ENCODE measurements at places on chromosomes 1 and 21. TPM values are rescaled to one million over a fixed set of nuclear protein-coding genes. Genes with fewer than 3 reads are reported as not detected.
A peak's percentile ranks its signal among the peaks of the same experiment; 100 is the strongest.

- DNase-seq: no peak
Measured at GRCh38 chr1:29083317-29084195, 40.1 kb downstream of the TMEM200B start.

GRCh38 chr21:32155226-32155625, 123.6 kb downstream of the MIS18A start:
- DNase-seq: no peak

DNA sequence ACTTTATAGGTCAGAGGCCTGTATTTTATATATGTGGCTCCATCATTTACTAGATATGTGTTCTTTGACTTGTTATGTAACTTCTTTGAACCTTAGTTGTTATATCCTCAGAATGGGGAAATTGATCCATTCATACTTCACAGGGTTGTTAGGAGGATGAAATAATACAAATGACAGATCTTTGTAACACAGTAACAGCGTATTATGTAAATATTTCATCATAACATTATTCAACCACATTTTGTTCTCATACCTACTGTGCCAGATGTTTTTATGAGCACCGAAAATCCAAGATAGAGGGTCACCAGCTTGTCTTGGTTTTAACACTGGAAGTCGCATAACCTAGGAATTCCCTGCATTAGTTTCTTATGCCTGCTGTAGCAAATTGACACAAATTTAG, 3.3 kb downstream of the SUCO start:
- DNase-seq: no peak

DNA sequence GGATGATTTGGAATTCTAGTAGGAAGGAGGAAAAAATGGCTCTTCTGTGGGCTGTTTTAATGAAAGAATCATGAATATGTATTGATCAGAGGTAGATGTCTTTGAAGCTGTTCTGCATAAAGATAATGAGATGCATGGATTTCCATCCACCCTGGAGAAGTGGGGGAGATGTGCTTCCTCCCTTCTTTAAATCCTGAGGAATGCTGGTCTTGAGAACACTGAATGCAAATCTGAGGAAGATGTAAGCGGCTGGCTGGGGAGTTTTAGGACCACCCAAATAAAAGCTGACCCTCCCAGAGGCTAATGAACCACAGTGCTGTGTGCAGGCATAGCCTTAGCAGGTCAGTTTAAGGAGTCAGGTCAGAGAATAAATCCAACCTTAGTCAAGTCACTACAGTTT, 37.3 kb downstream of the ZMYND12 start:
- DNase-seq: no peak

DNA sequence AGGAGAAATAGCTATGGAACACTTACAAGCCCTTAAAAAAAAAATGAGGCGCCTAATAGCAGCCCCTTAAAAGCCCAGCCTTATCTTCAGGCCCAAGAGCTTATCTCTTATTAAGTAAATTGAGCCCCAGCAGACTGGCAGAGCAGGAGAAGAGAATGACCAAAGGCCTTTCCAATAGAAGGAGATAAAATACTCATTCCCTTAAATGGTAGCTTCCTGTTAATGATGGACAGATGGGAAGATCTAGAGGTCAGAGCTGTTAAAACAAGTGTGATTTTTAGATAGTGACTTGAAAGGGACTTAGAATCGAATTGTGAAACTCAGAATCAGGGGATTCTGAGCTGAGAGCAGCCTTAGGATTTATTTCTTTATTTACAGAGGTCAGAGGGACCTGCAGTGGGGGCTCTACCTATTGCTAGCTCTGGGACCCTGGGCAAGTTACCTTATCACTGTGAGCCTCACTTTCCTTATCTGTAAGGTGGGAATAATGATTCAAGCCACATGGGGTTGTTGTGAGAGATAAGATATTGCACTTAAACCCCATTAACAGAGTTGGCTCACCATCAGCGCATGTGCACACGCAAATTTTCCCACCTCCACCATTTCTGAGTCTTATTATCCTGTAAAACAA, 101.3 kb upstream of the C8B start:
- DNase-seq: no peak

GRCh38 chr1:73604739-73605138, 593.2 kb downstream of the LRRIQ3 start:
- DNase-seq: no peak

NBPF20 gene
- total RNA-seq: 3.3 TPM

DNA sequence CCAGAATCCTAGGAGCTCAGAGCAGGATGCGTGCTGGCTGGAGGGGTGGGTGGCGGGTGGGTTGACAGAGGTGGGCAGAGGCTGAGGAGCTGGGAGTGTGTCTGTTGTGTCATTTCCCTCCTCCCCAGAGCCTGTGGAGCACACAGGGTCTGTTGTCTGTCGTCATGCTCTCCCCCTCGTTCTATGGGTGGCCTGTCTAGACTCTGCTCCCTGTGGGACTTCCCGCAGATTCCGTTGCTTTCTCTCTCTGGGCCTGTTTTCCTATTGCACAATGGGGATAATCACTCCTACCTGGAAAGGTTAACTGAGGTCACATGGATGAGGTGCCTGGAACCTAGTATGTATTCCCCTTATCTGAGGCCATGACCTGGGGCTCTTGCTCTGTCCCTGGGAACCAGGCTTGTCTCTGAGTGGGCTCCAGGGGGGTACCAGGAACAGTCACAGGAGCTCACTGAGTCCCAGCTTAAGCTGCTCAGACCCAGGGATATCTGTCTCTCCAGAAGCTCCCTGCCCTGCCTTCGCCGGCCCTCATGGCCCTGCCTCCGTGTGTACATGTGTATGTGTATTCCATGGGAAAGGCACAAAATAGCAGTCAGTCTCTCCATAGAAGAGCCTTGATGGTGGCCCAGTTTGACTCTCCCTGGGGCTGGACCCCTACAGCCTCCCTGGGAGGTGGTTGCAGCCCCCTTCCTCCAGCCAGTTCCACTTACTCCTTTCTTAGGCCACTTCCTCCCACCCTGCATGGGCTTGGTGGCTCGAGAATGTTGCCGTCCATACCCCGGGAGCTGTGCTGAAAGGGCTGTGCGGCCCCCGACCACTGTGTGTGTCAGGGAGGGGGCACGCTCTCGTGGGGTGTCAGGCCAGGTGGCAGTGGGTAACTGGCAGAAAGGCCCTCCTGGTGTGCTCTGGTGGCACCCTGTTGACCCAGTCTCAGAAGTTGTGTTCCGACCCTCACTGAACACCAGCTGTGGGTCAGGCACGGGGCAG, 17.9 kb downstream of the PTPRF start:
- DNase-seq: no peak

NEK2 gene
- 58.6 TPM for total RNA-seq

JAK1 gene
- total RNA-seq: 90.9 TPM

DNA sequence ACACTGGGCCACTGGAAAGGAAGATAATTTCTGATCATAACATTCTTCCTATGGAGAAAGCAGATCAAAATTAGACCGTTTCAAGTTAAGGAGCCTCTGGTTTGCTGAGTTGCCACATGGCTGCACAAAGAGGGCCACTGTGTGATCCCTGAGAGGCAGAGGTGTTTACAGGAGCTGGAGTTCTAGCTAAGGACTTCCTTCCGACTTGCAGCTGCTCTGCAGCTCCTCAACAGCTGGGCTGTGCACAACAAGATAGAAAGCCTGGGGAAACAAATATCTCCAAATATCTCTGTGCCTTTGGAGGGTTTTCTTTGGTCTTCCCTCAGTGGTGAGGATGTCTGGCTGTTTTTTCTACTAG, 26.8 kb downstream of the GADD45A start:
- DNase-seq: no peak

EBNA1BP2 gene
- 150 TPM for total RNA-seq

GRCh38 chr1:214550857-214551435, 456 bp downstream of the PTPN14 start:
- DNase-seq: peak; percentile 42

- DNase-seq: no peak
Measured at GRCh38 chr1:227401562-227402342, 83.5 kb upstream of the CDC42BPA start.

- DNase-seq: no peak
Measured at GRCh38 chr1:89837036-89837481, 16.2 kb downstream of the LRRC8D start.

NR1I3 gene
- total RNA-seq: not detected

Measured in M059J (cell line).